ENCODE measurements at places on chromosomes 5 and 9.

GRCh38 chr5:100965291-100965690 lies 62.2 kb upstream of the ST8SIA4 start:
- DNase-seq: no peak

GRCh38 chr5:59813761-59814536 lies 79.6 kb downstream of the PDE4D start:
- no peak for DNase-seq

GRCh38 chr9:84705128-84705527 lies 35.6 kb downstream of the NTRK2 start:
- DNase-seq: no peak

- no peak for DNase-seq
Observed at GRCh38 chr9:109320331-109320741, 523 bp downstream of the EPB41L4B start.

GRCh38 chr9:34559624-34560455 lies 29.7 kb downstream of the CNTFR start:
- no peak for DNase-seq

DNA sequence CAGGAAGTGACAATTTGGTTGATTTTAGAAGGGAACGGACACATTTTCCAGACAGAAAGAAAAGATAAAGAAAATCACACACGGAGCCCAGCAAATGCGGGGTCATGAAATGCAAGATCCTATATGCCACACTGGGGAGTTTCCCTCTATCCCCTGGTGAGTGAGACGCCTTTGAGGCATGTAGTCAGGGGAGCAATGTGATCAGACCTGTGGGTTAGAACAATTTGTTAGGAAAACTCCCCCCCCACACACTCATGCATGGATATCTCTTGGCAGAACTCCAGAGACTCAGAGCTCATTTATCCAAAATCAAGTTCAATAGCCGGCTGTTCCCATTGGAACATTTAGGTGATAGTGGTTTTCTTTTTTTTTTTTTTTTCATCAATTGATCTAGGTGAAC lies 71.7 kb upstream of the TRIO start:
- DNase-seq: no peak

- DNase-seq: no peak
Observed at GRCh38 chr9:121597698-121598166, 53.7 kb upstream of the DAB2IP start.

- no peak for DNase-seq
Observed at GRCh38 chr9:77820293-77820954, 172.3 kb upstream of the GNA14 start.

DNA sequence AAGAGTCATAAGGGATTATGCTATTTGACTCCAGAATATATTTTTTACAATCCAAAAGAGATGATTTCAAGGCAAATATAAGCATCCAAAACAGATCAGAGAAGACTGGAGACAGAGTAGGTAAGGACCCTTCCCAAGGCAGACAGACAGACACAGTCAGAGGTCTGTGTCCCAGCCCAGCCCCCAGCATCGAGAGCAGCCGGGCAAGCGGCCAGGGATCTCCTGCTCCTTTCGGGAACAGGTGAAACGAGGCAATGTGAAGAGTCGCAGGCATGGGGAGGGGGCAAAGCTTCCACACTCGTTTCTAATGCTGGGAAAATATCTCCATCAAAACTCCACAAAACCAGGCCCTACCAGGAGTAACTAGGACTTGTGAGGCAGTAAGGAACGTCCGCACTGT lies 5.8 kb downstream of the PAEP start:
- no peak for DNase-seq

DNA sequence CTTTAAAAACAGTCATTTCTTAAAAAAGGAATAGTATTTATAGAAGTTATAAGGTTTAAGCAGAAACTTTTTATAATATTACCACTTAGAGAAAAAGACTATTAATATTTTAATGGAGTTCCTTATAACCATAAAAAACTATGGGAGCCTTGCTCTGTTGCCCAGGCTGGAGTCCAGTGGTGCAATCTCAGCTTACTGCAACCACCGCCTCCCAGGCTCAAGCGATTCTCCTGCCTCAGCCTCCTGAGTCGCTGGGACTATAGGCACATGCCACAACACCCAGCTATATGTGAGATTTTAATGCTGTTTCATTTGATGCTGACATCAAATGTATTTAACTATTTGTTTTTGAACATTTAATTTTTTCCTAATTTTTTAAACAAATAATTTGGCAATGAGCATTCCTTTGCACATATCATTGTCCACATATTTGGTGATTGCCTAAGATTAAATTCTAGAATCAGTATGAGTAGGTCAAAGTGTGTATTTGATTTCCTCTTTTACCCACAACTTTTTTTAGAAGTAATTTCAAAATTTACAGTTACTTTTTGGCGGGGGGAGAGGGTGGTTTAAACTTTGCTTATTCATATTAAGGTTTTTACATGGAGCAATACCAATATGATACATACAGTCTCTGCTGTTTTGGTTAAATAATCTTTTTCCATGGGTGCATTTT lies 235.5 kb downstream of the ARHGEF28 start:
- DNase-seq: no peak

- no peak for DNase-seq
Observed at GRCh38 chr5:157172403-157172802, 6.3 kb upstream of the GARIN3 start.

GRCh38 chr9:69755205-69755604 lies 4.6 kb downstream of the PTAR1 start:
- no peak for DNase-seq

DNA sequence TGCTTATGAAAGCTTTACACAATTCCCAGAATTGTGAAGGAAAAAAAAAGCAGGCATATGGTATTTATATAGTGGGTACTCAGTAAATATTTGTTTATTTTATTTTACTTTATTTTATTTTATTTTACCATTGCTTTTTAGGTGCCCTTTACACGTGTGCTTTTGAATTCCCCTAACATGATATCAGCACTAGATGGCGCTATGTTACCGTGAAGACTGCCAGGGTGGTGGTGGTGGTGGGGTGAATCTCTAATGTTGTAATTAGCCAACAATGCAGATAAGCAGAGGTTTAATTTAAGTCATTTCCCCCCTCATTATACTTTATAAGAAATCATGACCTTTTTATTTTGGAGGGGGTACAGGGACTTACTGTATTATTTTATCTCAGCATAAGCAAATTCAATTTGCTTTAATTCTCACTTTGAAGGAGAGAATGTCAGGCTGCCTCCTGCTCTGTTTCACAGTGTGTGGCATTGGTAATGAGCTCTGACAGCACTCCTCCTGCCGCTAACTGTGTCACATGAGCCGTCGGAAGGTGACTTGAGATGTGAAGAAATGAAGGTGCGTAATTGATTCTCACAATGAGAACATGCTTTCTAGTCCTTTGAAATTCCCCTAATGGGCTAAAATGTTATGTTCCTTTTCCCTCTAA lies 165.6 kb downstream of the YTHDC2 start:
- DNase-seq: no peak

DNA sequence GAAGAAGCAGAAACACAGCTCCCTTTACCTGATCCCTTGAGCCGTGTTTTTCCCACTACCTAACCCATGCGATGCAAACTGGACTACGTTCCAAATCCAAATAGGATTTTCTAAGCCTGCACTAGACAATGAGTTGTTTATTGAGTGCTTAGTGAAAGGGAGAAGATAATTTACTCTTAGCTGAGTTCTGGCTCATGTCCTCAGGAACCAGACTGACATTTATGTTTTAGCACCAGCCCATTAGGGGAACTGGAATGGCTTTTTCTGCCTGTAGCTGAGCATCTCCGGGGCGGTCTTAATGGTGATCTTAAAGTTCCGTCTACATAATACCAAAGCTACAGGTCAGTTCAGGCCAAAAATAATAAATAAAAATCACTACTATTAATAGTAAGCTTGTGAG lies 81.5 kb downstream of the SH3TC2 start:
- DNase-seq: no peak

GRCh38 chr9:86141843-86142242 lies 42.5 kb upstream of the GOLM1 start:
- DNase-seq: no peak
